SHP77 treated with DMSO at 0.1 percent for 48 hours (cell line): ENCODE measurements at places on chromosomes 7 and 10.

DNA sequence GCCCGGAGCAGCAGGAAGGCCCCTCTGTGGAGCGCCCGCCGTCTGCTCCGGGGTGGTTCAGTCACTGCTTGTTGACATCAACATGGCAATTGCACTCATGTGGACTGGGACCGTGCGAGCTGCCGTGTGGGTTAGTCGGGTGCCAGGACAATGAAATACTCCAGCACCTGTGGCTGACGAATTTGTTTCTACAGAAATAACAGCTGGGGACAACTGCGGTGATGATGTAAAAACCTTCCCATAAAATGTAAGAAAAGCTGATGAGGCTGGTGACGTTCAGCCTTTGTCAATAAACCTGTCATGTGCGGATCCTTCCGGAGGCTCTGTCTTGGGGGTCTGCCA lies 5.6 kb downstream of the GPER1 start:
- DNase-seq: no peak

DNA sequence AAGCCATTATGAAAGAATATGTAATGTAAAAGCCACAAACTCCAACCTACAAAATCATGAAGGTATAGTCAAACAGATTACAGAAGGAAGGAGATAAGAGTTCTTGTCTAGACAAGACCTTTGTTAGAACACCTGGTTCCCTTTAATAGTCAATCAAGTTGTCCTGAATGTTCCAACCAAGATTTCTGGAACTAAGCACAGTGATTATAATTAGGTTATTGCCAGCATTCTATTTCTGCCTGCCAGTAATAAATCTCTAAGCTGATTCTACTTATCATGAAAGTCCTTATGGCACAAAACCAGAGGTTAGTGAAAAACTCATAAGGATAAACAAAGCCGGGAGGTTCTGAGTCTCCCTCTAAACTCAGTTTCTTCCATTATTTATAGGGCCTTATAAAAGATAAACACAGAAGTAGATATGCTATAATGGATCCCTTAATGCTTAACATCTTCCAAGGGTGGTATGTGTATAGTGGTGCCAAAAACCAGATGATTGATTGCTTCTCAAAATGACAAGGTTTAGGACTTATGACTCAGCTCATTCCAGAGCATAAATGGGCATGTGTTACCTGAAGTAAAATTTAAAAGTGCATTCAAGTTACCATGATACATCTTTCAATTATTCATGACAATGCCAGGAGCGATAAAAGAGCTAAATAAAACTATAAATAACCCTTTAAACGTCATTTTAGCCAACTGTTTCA lies 237.2 kb downstream of the CSTF2T start:
- DNase-seq: no peak

DNA sequence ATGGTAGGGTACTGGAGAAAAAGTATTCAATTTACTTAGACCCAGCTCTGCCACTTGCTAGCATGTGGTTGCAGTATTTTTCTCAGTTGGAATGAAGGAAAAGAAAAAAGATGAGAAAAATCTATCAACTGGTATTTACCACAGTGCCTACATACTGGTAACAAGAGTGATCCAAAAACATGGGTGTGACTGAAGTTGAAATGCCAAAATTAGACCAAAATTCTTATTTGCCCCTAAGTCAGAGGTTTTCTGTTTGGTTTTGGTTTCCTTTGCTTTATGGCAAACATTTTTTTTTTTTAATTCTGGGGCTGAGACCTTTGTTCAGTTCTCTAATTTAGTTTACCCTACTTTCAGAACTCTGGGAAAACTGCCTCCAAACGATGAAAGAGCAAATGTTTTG lies 12.3 kb downstream of the HYCC1 start:
- DNase-seq: no peak

DNA sequence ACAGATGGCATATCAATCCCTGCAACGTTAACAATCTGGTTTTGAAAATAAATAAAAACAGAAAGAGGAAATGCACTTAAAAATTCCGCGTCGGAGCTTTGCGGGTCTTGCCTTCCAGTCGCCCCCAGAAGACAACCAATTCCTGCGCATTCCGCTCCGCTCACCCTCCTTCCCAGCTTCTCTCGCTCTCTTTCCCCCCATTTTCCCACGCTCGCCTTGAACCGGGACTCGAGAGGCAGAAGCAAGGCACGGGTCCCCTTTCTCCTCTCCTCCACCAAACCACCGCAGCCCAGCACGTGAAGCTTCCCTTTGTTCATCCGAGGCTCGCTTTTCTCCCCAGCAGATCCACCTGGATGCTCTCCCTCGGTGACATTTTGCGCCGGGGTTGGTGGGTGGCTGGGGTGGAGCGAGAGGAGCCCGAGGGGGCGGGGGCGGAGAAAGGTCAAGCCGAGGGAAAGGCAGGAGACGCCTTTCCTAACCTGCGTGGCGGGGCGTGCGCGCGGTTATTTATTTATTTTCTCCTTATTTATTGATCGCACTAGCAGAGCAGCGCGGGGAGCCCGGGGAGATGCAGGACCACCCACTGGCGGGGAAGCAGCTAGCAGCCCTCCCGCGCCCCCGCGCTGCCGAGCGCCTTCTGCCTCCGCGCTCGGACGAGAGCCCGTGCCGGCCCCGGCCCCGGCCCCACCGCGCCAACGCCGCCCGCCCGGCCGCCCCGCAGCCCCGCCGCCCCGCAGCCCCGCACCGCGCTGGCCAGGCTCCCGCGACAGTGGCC lies at the start of gene KCND2:
TSS of gene KCND2 (plus strand) at position 475 of the 775 bp plus-strand sequence.
- peak; percentile 46 for DNase-seq

- no peak for DNase-seq
Observed at GRCh38 chr7:64463636-64464375, 99.1 kb downstream of the ZNF680 start.

DNA sequence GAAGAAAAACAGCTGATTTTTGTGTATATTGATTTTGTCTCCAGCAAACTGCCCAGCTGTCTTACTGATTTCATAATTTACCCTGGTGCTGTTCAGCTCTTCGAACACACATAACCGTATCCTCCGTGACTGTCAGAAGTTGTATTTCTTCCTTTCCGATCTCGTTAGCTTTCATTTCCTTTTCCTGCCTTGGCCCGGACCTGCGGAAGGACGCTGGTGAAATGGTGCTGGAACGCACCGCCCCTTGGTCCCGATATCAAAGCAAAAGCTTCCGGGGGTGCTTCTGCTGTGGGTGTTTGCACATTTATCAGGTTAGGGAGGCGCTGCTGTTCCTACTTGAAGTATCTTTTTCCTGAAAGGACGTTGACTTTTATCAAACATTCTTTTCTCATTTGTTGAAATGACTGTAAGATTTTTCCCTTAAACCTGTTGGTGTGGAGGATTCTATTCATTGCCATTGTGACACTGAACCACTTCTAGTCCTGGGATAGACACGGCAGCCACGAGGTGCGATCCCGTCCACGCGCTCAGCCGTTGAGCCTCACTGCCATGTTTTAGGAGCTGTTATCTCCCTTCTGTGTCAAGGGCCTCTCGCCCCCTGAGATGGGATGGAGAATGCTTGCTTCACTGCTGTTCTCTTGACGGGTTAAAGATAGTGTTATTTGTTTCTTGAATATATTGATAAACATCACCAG lies 72.6 kb downstream of the FOXL3 start:
- DNase-seq: no peak

DNA sequence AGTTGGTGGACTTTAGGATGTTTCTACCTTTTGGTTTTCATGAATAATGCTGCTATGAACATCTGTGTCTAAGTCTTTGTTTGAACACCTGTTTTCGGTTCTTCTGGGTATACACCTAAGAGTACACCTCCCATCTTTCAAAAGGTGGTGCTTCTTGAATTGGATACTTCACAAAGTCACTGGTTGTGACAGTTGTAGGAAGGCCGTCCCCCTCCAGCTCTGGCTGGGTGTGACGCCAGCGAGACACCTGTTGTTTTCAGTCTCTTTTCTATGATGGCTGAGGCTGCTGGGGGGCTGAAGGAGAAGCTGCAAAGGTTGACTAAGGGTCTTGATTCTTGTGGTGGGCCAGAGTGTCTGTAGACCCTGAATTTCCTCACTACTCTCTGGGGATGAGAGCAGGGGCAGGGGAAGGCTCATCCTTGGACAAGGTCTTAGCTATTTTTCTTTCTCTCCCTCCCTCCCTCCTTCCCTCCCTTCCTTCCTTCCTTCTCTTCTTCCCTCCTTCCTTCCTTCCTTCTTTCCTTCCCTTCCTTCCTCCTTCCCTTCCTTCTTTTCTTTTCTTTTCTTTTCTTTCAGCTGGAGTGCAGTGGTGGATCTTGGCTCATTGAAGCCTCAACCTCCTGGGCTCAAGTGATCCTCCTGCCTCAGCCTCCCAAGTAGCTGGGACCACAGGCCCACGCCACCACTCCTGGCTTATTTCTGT lies 5.6 kb downstream of the NEURL1 start:
- DNase-seq: no peak

- DNase-seq: no peak
Observed at GRCh38 chr7:134374291-134374690, 57.6 kb upstream of the SLC35B4 start.

DNA sequence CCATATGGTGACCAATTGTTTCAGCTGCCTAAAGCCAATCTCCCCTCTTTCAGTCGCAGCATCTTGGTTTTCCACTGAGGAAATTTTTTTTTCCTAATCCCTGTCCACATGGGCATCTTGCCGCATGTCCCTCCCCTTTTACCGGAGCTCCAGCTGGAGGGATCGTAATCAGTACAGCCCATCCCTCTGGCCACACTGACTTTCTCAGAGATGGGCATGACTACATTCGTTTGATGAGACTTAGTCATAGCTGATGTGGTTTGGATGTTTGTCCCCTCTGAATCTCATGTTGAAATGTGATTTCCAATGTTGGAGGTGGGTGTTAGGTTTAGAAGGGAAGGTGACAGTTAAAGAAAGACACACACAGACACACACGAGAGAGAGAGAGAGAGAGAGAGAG lies 186.8 kb upstream of the CXCL12 start:
- no peak for DNase-seq

DNA sequence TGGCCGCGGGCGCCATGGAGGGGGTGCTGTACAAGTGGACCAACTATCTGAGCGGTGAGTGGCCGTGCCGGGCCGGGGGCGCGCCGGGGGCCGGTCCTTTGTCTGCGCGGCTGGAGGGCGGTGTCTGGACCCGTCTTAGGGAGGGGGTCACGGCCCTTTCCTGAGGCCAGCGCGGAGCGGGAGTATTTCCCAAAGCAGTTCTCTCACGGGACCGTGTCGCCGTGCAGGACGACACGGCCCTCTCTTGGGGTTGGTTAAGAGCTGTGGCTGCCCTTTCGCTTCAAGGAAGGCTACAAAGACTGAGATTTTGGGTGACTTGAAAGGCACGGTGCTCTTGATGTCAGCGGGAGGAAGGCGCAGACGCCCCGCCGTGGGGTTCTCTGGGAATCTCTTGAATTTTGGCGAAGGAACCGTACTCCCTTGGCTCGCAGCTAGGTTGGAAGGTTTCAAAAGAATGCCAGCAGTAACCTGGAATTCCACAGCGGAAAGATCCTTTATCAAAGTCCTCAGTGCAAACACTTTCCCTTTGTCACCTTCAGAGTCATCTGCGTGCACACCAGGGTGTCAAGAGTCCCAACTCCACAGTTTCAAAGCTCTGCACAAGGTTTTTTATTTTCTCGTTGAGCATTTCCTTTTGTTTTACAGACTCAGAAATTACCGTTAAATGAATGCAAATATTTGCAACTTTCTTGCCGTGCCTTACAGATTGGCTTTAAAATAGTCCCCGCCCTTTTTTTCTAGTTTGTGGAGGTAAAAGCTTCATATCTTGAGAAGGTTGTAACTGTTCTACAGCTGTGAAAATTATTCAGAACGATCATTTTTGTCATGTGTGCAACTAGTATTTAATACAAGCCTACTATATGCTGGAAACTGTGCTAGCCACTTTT lies 780 bp downstream of the PLEKHA8 start:
- peak; percentile 56 for DNase-seq

GRCh38 chr7:132437730-132438129 lies 138.5 kb downstream of the PLXNA4 start:
- no peak for DNase-seq

- no peak for DNase-seq
Observed at GRCh38 chr10:36669615-36670352, 455.6 kb upstream of the ANKRD30A start.

- no peak for DNase-seq
Observed at GRCh38 chr7:36217961-36218284, 64.9 kb downstream of the EEPD1 start.

- DNase-seq: no peak
Observed at GRCh38 chr7:50565977-50566376, 772 bp upstream of the DDC start.

- no peak for DNase-seq
Observed at GRCh38 chr10:120981601-120982391, 130.6 kb downstream of the WDR11 start.

DNA sequence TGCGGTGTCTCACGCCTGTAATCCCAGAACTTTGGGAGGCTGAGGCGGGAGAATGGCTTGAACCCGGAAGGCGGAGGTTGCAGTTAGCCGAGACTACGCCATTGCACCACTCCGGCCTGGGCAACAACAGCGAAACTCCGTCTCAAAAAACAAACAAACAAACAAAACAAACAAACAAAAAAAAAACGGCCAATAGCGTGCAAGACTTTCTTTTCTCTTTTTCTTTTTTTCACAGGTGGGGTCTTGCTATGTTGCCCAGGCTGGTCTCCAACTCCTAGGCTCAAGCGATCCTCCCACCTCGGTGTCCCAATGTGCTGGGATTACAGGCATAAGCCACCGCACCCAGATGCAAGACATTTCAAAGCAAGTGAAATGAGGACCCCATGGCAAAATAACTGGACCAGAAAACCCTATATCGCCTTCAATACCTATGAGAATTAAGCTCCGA lies 1.6 kb downstream of the PSAP start:
- no peak for DNase-seq

GRCh38 chr7:68187532-68187931 lies 1190.9 kb downstream of the TYW1 start:
- no peak for DNase-seq

- DNase-seq: no peak
Observed at GRCh38 chr10:58586282-58587245, 73.9 kb downstream of the BICC1 start.

DNA sequence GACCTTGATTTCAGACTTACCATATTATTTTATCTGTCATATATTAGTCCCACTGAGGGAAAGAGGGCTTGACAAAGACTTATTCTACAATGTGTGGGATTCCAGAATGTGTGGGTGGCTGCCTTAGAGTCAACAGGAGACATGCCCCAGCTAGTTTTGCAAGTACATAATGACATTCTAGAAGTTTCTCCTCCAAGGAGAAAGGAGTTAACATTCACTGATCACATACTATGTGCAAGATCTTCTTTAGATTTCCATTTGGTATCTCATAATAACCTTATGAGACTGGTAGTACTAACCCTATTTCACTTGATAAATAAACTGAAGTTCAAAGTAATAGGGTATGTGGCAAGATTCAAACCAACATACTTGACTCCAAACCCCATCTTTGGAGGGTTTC lies 25.2 kb downstream of the IRF5 start:
- DNase-seq: no peak

- no peak for DNase-seq
Observed at GRCh38 chr10:123797813-123798212, 93.8 kb downstream of the CPXM2 start.

DNA sequence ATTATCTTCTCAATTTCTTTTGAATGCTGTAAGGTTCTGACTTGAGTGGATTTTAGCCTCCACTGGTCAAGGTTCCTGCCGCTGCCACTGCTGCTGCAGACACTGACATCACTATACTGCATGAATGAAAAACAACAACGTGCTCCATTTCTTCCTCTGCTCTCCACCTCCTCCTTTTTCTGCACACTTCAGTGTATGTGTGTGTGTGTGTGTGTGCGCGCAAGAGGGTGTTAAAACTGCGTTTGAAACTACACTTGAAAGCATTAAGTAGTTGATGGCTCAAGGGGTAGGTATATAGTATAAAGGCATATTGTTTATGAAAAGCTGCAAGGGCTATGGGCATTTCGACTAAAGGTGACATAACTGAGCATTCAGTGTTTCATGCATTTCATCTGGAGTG lies 3.5 kb downstream of the GLCCI1 start:
- no peak for DNase-seq
